ENCODE measurements at places on chromosomes 16 and 17. TPM values are rescaled to one million over a fixed set of nuclear protein-coding genes. Genes with fewer than 3 reads are reported as not detected.

PDILT gene
- polyA plus RNA-seq, result not detected

PYCARD gene
- 52.7 TPM for polyA plus RNA-seq

NHERF1 gene
- 84.4 TPM for polyA plus RNA-seq

CHST6 gene
- polyA plus RNA-seq, result 0.49 TPM

STX1B gene
- polyA plus RNA-seq, result 2.2 TPM

MT4 gene
- polyA plus RNA-seq, result not detected

HSD17B2 gene
- 1.5 TPM for polyA plus RNA-seq

Measured in aorta (tissue), 5 donors.